ENCODE measurements at places on chromosomes 3 and 15.

DNA sequence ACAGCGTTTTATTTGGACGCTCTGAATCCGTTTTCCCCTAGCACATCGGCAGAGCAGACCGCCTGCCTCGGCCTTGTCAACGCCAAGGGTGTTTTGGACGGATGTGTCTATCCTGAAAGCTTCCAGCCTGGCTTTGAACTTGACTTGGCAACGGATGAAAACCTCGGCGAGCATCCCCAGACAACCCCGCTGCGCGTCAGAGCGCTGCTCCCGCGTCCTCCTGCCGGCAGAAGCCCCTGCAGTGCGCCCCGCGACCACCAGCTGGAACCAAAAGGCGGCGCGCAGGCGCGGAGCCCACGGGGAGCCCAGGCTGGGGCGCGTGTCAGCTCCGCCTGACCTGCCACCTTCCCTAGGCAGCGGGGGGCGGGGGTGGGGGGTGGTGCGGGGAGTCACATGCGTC, 26.2 kb upstream of the ARL8B start:
- DNase-seq = peak; percentile 53

DNA sequence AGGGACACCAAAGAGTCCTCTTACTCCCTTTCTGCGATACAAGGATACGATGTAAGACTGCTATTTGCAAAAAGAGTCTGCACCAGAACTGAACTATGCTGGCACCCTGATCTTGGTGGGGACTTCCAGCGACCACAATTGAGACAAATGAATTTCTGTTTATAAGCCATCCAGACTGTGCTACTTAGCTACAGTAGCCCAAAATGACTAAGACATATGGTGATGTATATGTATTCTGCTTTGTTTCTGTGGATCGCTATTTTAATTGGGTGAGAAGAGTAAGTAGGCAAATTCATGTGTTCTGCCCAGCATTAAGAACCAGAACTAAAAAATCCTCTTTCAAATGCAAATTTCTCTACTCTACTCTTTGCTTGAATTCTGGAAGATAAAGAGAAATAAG, 720.9 kb downstream of the DIPK2A start:
- DNase-seq = no peak

- no peak for DNase-seq
These were observed 120.1 kb upstream of the THBS1 start for GRCh38 chr15:39460748-39461147.

- no peak for DNase-seq
These were observed 616.9 kb downstream of the ZIC1 start for GRCh38 chr3:148026009-148026588.

DNA sequence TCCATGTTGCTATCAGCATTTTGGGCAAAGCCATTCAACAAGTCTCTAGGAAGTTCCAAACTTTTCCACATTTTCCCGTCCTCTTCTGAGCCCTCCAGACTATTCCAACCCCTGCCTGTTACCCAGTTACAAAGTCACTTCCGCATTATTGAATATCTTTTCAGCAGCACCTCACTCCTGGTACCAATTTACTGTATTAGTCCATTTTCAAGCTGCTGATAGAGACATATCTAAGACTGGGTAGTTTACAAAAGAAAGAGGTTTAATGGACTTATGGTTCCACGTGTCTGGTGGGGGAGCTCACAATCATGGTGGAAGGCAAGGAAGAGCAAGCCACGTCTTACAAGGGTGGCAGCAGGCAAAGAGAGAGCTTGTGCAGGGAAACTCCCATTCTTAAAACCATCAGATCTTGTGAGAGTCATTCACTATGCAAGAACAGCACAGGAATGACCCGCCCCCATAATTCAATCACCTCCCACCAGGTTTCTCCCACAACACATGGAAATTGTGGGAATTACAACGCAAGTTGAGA, 435.6 kb upstream of the GRM7 start:
- no peak for DNase-seq

- DNase-seq = peak; percentile 40
These were observed 39.4 kb upstream of the LMOD3 start for GRCh38 chr3:69161587-69162307.

DNA sequence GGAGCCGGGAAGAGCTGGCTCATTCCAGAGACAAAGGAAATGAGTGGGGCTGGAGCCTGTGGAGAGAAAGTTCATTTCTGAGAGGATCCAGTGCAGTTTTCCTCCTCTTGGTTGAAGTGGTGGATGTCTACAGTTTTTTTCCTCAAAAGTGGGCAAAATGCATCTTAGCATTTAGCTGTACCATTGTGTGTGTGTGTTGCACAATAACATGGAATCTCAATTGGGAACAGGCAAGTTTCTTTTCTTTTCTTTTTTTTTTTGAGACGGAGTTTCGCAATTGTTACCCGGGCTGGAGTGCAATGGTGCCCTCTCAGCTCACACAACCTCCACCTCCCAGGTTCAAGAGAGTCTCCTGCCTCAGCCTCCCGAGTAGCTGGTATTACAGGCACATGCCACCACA, 101.5 kb upstream of the UBE2E1 start:
- no peak for DNase-seq

- DNase-seq = no peak
These were observed 202.7 kb upstream of the SLC2A2 start for GRCh38 chr3:171229173-171229572.

- no peak for DNase-seq
These were observed 148.5 kb downstream of the OSBPL10 start for GRCh38 chr3:31832551-31832950.

GRCh38 chr15:77226652-77227051, 155.7 kb upstream of the TSPAN3 start:
- no peak for DNase-seq

- DNase-seq = no peak
These were observed 92.4 kb downstream of the COL6A6 start for GRCh38 chr3:130609166-130609979.

- DNase-seq = no peak
These were observed 102.1 kb downstream of the MRPL46 start for GRCh38 chr15:88365124-88365523.

Data from NCI-H446 (cell line).